ENCODE measurements at places on chromosomes 4 and X.

DNA sequence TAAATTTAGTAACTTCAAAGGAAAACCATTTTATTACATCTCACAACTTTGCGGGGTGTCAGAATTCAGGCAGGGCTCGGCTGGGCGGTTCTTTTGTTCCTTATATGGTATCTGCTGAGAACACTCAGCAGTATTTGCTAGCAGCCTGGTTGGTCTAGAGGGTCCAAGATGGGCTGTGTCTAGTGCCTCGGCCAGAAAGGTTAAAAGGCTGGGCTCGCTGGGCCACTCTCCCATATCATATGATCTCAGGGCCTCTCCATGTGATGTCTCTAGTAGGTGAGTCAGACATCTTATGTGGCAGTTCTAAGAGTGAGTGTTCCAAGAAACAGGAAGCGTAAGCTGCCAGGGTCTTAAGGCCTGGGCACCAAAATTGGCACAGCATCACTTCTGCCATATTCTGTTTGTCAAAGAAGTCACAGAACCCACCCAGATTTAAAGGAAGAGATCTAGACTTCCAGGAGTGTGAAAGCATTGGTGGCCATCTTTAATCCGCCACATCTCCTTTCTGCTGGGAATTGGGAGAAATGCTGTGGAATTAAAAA is 100.9 kb upstream of the ATP6AP2 start:
- DNase-seq: no peak

DNA sequence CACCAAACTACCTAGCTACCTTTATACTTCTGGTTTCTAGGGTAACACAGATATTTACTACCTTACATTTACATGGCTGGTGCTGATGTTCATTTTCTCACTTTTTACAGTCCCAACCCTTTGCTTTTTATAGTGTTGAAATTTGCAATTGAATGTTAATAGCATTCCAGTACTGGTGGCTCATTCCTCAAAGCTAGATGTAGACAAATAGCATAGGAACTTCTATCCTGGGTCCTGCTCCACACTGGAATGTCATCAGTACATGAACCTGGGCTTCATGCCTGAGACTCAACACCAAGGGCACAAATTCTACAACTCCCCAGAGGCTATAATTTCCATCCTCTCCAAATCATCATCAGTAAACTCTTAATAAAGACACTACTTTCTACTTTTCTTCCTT is 10.3 kb upstream of the TRMT2B start:
- DNase-seq: no peak

- DNase-seq: no peak
These were observed 64.9 kb upstream of the SCOC start for GRCh38 chr4:140308366-140309123.

DNA sequence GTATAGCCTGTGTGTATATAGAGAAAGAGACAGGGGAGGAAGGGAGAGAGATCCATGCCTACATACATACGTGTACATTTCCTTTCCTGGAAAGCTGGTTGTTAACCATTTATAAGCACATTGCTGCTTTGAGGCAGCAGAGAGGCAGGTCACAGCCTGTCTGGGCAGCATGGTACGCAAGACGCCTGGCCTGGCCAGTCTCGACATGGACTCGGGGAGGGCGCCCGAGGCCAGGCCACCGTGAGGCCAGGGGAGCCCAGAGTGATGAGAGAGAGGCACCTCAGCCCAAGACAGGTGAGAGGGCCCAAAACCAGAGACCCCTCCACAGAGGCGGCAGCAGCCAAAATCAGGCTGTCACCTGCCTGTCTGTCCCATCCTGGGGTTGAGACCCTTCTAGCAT is 3.9 kb downstream of the TREX2 start:
- DNase-seq: no peak

- no peak for DNase-seq
These were observed 77.3 kb upstream of the MSX1 start for GRCh38 chr4:4781936-4782707.

DNA sequence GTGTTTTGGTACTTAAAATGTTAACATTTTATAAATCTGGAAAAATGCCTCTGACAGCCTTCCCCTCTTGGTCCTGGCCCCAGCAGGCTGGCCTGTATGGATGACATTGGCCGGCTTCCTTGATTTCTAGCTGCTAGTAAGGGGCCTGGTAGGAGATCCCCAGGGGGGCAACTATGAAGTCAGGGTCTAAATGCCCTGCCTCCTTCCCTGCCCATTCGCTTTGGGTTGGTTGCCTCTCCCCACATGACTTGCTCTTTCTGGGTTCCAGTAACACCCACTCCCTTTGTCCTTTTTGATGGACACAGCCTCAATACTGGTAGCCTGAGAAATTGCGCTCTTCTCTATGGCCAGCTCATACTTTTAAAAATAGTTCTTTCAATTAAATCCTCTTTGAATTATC is 78.0 kb upstream of the MAD2L1 start:
- no peak for DNase-seq

GRCh38 chr4:168501407-168501806 is 4.6 kb downstream of the PALLD start:
- DNase-seq: no peak

DNA sequence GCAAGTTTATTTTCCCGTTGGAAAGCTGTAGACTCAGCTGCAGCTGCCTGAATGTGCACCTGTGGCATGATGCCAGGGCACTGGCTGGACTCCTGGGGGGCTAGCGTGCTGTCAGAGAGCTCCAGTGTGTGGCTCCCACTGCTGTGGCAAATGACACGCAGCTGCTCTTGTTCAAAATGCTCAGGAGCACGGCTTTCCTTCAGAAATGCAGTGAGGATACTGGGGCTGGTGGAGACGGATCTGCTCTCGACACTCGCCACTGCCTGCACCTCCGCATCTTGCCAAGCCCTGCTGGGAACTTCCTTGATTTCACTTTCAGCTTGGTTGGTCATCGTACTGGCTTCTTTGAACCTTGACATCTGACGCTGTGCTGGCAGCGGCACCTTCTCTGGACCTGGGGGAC is 58.7 kb downstream of the GPRIN3 start:
- no peak for DNase-seq

- DNase-seq: no peak
These were observed 265.2 kb upstream of the BOD1L1 start for GRCh38 chr4:13892739-13893105.

- no peak for DNase-seq
These were observed 62.8 kb downstream of the FGF16 start for GRCh38 chrX:77510007-77510406.

- no peak for DNase-seq
These were observed 12.3 kb downstream of the PYURF start for GRCh38 chr4:88511236-88511635.

DNA sequence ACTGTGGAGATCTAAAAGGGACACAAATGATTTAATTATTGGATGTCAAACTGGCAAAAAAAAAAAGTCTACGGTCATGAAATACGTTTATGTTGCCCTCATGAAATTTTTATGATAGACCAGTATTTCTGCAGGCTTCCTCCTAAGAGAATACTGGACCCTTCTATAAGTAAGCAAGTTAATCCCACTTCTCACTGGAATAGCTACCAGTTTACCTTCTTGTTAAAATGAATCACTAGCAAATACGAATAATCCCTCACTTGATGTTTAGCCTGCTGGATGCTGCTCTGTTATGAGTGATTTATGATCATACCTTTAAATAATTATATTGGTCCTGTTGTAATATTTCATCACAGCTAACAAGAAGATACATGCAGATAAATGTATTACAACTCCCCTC is 39.6 kb upstream of the GRID2 start:
- no peak for DNase-seq

DNA sequence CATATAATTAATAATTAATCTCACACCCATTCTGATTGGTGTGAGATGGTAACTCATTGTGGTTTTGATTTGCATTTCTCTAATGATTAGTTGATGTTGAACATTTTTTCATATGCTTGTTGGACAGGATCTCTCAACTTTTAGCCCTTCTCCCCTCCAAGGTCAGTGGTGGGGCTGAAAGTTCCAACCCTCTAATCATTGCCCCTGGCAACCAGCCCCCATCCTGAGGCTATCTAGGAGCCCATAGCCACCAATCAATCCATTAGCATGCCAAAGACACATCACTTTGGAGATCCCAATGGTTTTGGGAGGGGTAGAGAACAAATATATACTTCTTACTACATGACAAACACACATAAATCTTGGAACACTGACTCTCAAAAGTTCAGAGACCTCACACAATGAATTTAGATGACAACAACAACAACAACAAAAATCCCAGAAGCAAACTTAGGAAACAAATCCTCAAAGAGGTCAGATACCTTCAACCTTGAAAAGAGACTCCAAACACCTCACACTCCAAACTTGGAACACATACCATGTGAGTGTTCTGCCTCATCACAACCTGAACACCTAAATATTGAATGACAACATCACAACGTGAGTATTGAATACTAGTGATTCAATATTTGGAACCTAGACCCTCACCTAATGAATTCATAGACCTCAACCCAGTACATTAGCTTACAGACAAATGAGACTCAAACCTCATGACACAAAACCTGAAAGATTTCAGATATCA is 19.0 kb upstream of the PAGE4 start:
- DNase-seq: no peak

- DNase-seq: no peak
These were observed 28.9 kb upstream of the HMX1 start for GRCh38 chr4:8900588-8900987.

DNA sequence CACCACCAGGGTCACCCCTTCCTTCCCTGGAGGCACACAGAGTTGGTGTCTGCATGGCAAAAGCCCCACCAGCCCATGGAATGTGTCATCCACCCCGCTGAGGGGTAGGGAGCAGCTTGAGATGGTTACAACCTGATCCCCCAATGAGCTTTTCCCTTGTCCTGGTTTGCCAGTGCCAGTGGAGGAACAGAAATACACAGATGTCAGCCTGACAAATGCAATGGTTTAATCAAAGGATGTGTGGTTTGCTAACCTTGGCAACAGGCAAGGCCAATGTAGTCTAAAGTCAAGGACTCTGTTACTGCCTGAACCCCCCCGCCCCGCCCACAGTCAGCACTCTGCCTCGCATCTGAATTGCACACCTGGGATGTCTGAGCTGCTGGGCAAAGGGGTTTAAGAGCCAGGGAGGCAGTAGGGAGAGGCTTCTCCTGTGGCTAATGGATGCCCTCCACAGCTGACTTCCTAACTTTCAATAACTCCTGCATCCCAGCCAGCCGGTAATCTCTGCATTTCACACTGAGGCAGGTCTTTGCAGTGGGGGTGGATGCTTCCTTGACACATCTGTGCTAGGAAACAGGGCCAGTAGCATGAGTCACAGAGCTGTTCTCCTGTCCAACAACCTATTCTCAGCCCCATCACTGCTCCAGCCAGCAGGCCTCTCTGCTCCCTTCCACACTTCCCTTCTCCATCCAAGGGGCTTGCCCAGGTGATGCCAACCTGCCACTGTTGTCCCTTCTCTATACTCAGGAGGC is 137.5 kb downstream of the AMMECR1 start:
- DNase-seq: no peak

- DNase-seq: no peak
These were observed 108.2 kb downstream of the EGF start for GRCh38 chr4:110020646-110021443.

- DNase-seq: no peak
These were observed 10.9 kb upstream of the HTRA3 start for GRCh38 chr4:8258552-8259212.

DNA sequence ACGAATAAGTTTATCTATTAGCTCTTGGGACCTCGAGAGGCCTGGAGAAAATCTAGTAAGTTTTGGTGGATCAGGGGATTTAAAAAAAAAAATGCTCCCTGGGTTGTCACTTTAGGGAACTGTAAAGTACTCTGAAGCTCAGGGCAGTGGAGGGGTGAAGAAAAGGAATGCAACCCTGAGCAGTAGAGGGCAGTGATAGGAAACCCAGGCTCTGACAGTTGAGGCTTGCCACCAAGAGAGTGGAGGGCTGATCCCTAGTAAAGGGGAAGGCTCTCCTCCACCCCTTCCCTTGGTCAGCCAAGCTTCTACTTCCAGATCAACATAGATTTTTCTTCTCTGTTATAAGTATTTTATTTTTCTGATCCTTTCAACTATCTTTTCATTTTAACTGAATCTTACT is 73.1 kb downstream of the FBXO8 start:
- no peak for DNase-seq

GRCh38 chr4:176339936-176340761 is 20.4 kb downstream of the SPCS3 start:
- DNase-seq: no peak

DNA sequence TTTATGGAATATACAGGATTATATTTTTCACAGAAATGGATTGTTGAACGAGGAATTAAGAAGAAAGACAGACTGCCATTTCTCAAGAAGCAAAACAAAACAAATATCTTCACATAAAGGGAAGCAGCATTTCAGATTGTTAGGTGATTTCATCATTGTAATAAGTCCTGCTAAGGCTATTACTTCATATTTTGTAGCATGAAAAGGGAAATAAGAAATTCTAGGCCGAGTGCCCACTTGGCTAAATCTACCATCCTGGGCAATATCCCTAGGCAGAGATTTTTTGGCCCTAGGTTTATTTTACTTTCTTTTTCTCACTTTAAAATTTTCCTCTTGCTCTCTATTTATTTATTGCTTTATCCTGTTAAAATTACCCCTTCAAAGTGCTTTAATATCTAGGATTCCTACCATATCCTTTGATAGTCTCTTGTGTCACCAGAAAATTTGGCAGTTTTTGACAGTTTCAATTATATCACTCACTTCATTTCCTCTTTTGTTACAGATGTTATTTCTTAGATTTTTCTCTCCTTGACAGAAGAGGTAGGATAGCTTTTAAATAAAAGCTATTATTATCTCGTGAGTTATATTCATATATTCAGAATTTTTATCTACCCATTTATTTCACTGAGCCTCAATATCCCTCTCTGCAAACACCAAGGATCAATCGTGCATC is 142.3 kb downstream of the PDGFC start:
- DNase-seq: no peak

DNA sequence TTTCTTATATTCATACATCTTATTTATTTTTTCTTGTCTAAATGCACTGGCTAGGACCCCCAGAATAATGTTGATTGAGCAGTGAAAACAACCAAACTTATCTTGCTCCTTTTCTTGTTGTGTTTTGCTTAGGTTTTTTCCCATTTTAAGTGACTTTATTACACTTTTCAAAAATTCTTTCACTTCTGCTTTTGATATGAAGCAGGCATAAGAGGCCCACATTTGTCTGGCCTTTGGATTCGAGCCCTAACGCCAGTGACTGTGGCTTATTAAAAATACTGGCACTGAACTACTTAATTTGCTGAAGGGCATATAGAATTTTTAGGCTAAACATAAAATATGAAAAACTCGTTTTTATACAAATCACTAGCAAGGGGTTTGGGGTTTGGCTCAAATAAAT is 197.0 kb downstream of the ASB9 start:
- DNase-seq: no peak

- DNase-seq: no peak
These were observed 259.2 kb upstream of the GALNTL6 start for GRCh38 chr4:171553961-171554360.

- DNase-seq: no peak
These were observed 309.5 kb downstream of the TMA16 start for GRCh38 chr4:163804001-163804400.

GRCh38 chrX:10433296-10433965 is 187.0 kb downstream of the MID1 start:
- DNase-seq: no peak

DNA sequence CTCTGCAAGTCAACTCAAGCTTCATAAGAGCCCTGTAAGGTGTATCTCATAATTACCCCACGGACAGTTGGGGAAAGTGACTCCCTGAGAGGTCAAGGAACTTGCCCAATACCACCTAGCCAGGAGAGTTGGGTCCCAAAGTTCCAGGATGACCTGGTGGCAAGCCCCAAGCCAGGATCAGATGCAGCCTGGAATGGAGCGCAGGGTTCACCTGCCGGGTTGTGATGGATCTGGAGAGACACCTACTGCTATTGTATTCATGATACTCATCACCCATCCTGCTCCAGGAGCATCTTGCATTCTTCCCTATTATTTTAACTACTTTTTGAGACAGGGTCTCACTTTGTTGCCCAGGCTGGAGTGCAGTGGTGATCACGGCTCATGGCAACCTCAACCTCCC is 36.1 kb downstream of the ZBTB49 start:
- no peak for DNase-seq
